ENCODE measurements at places on chromosomes 1 and 21.

GRCh38 chr1:5969168-5969567 lies 23.1 kb downstream of the NPHP4 start:
- DNase-seq, result no peak

DNA sequence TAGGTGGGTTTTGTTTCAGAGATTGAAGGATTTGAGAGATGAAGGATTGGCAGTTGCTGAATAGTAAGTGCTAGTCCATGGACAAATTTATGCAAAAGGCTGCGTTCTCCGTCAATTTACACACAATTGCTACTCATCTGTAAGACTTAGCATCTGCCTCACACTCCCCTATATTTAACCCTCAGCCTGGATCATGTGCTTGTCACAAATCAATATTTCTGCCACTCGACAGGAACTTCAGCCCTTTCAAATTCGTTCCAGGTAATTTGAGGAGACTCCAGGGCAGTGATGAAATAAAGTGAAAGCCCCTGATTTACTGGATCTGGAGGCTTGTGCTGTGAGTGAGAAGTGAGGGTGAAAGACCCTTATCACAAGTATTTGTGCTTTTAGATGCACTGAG lies 105.6 kb upstream of the UBE2U start:
- no peak for DNase-seq

GRCh38 chr1:18941221-18942141 lies 15.0 kb downstream of the IFFO2 start:
- no peak for DNase-seq

DNA sequence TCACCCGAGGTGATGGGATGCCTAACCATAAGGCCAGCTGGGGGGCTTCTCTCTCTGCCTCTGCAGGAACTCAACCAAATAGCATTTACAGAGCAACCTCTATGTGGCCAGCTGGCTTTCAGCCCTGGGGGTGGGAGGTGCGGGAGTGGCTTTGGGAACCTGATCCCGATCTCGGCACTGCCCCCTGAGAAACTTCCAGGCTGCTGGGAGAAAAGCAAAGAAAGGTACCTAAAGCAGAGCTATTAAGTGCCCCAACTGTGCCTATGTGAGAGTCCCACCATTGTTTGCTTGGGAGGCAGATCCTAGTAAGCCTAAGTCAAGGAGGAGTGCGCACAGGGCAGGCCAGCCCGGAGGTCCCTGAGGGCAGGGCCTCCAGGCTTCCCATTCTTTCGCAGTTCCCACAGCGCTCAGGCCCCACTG lies 7.0 kb downstream of the KRTCAP2 start:
- DNase-seq, result no peak

DNA sequence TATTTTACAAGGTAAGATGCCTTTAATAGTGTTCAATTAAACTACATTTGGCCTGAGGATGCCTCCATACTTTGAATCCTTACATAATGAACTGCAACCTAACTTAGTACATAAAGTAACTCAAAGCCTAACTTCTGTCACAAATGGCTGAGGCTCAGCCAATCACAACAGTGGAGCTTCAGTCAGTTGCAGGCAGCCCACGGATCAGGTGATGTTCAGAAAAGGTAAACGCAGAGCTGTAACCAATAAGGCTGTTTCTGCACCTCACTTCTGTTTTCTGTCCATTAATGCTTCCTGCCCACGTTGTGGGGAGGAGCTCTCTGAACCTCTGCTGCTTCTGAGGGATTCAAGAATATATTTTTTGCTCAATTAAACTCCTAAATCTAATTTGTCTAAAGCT lies 94.8 kb upstream of the KIAA0040 start:
- no peak for DNase-seq

GRCh38 chr1:31607360-31607759 lies 10.1 kb upstream of the HCRTR1 start:
- no peak for DNase-seq

DNA sequence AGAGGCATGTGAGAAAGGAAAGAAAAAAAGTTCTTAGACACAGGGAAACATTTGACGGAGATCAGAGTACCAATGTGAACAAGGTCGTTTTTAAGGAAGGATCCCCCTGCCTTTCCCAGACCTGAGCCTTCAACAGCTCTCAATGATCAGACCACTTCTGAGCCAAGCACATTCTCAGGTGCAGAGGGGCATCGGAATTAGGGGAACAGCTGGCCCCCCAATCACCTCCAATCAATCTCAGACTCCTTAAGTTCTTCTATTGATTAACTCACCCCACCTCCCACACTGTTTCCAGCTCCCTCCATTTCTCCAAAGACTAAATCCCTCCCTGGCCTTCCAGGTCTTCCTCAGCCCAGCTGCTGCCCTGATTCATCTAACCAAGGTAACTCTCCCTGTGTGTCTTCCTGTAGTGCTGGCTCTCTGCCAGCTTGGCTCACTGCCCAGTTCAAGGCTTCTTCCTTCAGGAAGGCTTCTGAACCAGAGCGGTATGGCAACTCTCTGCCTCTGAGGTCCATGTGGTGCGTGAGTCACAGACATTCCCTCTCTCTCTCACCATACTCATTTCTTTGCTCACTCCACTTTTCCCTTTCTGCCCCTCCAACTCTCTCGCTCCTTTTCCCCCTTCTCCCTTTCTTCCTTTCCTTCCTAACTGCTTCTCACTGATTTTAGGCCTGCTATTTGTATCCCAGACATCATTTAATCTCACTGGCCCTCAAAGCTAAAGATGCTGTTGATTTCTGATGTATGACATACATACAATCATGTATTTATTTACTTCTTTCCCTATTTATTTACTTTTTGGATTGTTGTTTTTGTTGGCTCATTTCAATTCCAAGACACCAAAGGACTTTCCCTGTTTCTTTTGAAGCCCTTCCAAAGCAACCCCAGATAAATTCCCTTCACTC lies 18.1 kb downstream of the CFAP45 start:
- no peak for DNase-seq

DNA sequence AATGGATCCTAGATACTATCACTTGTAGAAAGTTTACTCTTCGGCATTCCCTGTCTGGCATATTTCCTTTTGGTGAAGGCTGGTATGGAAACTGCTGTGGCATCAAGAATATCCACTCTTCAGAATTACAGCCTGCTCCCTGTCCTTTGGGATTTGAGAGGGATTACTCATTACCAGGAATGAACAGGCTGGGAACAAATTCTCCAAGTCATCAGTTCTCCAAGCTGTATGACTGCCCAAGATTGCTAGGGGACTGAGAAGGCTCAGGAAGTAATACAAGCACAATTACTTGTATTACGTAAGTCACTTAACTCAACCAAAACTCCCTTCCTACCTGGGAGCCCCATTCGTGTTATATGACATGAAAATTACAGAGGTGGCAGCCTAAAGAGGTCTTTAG lies 49.6 kb downstream of the CD58 start:
- no peak for DNase-seq

- no peak for DNase-seq
Observed at GRCh38 chr1:162011337-162012012, 12.2 kb downstream of the OLFML2B start.

GRCh38 chr1:43947061-43947873 lies 517 bp downstream of the IPO13 start:
- no peak for DNase-seq
